ENCODE measurements at places on chromosomes 4 and X. TPM values are rescaled to one million over a fixed set of nuclear protein-coding genes. Genes with fewer than 3 reads are reported as not detected.

GRCh38 chrX:134933911-134934310, 56.9 kb upstream of the SMIM10 start:
- no peak for DNase-seq

DNA sequence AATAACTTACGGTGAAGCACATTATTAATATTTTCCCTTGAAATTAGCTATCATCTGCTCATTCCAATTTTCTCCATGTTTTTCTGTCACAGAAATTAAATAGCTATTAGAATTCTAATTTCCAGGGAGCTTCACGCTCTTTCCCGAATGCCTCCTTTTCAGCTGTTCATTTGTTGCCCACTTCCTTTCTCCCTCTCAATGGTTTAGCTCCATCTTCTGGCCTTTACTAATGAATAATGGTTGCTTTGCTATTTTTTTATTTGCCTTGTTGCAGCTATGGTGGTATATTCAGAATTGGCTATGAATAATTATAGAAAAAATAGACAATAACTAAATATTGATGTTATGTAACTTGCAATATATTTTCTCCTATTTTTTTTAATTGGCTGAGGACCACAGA, 70.5 kb downstream of the GRIA2 start:
- DNase-seq, result no peak

GRCh38 chr4:110164251-110164650, 34.2 kb downstream of the ELOVL6 start:
- DNase-seq, result no peak

DNA sequence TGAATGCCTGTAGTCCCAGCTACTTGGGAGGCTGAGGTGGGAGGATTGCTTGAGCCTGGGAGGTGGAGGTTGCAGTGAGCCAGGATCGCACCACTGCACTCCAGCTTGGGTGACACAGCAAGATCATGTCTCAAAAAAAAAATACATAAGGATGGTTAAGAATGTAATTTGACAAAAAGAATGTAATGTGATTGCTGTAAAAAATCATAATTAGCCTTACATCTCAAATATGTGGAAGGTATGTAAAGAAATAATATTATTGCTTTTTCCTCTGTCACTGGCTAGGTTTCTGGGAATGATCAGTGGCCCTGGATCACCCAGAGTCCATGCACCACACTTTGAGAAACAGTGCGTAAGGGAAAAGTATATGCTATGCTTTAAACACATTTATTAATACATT, 106.1 kb upstream of the C1GALT1C1 start:
- DNase-seq, result no peak

GRCh38 chrX:21816136-21816535, 23.3 kb upstream of the MBTPS2 start:
- no peak for DNase-seq

DNA sequence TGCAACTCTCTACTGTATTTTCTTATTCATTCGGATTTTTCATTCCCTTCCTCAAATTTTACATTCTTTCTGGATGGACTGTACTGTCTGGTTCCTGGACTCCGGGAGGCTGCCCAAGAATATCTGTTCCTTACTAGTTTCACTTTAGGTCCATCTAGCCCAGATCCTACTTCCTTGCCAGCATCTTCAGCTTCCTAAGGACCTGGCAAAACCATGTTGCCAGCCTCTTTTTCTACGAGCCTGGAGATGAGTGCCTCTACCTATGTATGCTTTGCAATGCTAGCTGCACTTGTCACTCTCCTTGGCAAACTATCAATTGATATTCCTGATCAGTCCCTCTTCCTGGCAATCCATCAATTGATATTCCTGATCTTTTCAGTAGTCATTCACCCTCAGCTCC, 5.6 kb upstream of the LNX1 start:
- no peak for DNase-seq

DNA sequence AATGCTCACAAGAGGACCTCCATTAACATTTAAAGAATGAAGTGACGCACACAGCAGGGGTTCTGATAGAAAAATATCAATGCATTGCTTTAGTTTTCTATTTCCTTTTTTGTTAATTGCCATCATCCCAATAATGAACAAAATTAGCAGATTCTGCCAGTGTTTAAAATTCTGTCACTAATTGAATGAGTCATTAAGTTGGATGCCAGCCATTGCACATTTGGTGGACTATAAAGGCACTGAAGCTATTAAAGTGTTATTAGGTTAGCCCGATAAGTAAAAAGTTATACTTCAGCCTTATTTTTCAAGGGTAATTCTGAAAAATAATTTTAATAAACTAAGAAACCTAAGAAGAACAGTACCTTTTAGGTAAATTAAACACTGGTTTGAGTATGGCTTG, 53.1 kb downstream of the MAP3K15 start:
- DNase-seq, result no peak

DNA sequence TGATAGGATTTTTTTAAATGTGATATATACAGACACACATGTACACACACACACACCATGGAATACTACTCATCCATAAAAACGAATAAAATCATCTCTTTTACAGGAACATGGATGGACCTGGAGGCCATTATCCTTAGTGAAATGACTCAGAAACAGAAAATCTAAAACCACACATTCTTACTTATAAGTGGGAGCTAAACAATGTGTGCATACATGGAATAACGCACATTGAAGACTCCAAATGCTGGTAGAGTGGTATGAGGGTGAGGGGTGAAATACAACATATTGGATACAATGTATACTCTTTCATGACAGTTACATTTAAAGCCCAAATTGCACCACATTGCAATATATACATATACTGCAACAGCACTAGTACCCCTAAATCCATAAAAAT, 120.2 kb upstream of the ADGRL3 start:
- no peak for DNase-seq

DNA sequence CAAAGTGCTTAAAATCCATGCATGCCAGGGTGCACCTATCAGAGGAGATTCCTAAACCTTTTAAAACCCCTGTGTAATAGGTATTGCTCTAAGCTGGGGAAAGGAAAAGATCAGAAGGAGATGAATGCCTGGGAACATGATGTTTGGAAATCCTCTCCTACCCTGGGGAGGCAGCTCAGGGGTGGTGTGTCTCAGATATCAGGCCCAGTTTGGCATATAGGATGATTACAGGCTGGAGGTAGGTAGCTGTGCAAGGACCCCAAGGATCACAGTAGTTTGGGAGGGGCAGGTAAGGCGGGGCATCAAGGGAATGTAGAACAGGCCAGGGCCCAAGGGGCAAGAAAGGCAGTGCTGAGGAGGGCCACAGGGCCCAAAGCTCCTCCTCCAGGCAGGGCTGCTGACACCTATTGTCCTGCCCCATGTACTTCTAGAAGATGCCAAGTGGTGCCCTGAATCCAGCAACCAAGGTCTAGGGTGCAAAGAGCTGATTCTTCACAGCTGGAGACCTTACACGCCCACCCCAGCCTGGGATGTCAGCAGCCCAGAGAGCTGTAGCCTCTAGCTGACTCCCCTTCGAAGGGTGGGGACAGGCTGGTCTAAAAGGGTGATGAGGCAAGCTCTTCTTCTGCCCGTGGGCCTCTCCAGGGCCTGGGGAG, 17.6 kb downstream of the SASH3 start:
- DNase-seq, result no peak

DNA sequence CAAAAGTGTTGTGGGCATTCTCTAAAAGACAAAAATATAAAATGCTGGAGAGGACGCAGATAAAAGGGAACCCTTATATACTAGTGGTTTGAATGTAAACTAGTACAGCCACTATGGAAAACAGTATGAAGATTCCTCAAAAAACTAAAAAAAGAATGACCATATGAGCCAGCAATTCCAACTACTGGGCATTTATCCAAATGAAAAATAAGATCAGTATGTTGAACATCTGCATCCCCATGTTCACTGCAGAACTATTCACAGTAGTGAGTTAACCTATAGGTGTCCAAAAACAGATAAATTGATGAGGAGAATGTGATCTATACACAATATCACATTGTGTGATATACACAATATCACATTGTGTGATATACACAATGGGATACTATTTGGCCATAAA, 1615.3 kb downstream of the PCDH18 start:
- no peak for DNase-seq

DNA sequence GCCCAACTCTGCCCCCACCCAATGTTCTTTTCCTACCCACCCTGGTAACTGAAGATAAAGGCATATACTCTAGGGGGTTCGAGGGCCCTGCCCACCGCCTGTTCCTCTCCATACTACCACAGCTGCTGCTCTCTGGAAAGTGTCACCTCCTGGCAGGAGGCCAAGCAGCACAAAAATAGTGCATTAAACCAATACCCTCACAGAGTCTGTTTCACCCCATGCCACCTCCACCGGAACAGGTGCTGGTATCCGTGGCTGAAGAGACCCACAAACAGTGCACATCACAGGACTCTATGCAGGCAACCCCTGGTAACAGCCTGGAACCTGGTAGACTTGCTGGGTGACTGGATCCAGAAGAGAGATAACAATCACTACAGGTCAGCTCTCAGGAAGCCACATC, 85.1 kb upstream of the CTSO start:
- no peak for DNase-seq

GRCh38 chr4:168765322-168765721, 244.7 kb downstream of the CBR4 start:
- DNase-seq, result no peak

DNA sequence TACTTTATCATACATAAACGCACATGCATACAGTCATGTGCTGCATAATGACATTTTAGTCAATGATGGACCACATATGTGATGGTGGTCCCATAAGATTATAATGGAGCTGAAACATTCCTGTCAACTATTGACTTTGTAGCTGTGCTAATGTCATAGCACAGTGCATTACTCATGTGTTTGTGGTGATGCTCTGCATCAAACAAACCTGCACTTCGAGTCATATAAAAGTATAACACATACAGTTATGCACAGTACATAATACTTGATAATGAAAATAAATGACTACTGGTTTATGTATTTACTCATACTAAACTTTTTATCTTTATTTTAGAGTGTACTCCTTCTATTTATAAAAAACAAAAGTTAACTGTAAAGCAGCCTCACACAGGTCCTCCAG, 60.5 kb upstream of the MCUB start:
- no peak for DNase-seq

GRCh38 chr4:106587558-106587957, 219.0 kb upstream of the GIMD1 start:
- no peak for DNase-seq

DNA sequence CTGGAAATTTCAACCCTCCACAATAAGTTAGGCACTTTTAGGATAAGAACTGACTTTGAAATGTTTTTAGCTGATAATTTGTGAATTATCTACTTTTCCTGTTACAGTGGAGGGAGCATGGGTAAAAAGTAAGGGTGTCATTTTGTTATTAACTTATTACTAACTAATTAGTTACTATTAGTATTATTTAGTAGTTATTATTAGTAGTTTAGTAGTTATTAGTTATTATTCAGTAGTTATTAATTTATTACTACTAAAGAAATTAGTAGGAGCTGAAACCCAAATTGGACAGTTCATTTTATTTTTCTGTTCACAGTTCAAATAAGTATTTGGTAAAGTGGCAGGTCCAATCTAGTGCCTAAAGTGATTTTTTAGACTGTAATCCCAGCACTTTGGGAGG, 5.4 kb downstream of the ADH1A start:
- no peak for DNase-seq

GRCh38 chrX:71632923-71633657, 14.8 kb upstream of the CXCR3 start:
- no peak for DNase-seq

- DNase-seq, result no peak
Measured at GRCh38 chr4:100823066-100823992, 305.5 kb upstream of the EMCN start.

GRCh38 chr4:6917461-6918271, 8.0 kb downstream of the TBC1D14 start:
- peak; percentile 86 for DNase-seq

- DNase-seq, result no peak
Measured at GRCh38 chr4:110354460-110354859, 121.5 kb upstream of the ENPEP start.

GRCh38 chr4:113645771-113646441, 115.6 kb downstream of the CAMK2D start:
- DNase-seq, result peak; percentile 66

DNA sequence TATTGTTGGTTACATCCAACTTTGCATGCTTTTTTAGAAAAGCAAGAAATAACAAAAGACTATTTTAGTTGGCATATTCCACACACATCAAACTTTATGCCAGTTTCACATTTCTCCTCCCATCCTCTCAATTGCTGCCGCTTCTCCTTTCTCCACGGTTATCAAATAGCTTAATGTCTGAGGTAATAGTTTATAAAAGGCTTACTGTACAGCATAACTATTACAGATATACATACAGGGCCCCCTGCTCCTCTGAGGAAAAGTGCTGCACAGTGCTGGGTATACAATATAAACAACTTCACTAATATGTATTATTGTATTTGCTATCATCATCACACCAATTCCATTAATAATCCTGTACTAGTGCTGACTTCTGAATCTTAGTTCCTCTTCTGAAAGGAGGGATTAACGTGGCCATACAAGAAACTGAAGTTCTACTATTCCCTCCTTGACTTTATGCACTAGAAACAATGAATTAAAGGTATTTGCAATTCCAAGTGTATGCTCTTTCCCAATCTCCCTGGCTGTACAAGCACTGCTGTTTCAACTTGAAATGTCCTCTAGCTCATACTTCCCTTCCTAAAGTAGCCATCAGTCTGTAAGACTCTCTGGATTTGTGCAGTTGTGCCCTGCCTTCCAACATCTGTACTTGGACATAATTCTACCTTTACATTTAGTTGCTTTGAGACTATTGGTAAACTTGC, 2.5 kb downstream of the CCNI start:
- no peak for DNase-seq

- DNase-seq, result no peak
Measured at GRCh38 chr4:150152766-150153165, 74.5 kb downstream of the DCLK2 start.

GRCh38 chr4:10182446-10183424, 66.1 kb upstream of the WDR1 start:
- DNase-seq, result no peak

DNA sequence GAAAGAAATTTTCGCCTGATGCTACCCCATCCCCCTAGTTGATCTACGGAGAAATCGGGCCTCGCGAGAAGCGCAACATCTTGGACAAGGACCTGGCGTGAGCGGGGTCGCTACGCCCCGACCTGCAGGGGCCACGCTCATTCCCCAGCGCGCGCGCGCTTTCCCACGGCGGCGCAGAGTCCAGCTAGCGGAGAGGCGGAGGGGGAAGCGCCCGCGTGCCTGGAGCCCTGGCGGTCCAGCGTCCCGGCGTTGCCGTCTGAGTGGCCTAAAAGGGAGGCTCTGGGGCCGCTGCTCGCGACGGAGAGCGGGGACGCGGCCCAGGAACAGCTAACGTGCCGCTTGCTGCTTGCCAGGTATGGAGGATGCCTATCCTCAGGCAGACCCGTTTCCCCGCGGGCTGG, 6.0 kb upstream of the SOX3 start:
- DNase-seq, result peak; percentile 65

ARSJ gene
- 0.77 TPM for total RNA-seq

SHOX gene
- total RNA-seq, result not detected

NKX6-1 gene
- not detected for total RNA-seq

CPZ gene
- 33.6 TPM for total RNA-seq

GAGE2A gene
- total RNA-seq, result not detected

GALNTL6 gene
- 1.1 TPM for total RNA-seq

FUNDC1 gene
- total RNA-seq, result 19.3 TPM

FAT4 gene
- total RNA-seq, result 0.22 TPM

FOXP3 gene
- 0.28 TPM for total RNA-seq

FGFBP2 gene
- total RNA-seq, result not detected

COX7B2 gene
- not detected for total RNA-seq
